Activated naive CD8-positive, alpha-beta T cell treated with anti-CD3 and anti-CD28 coated beads, Interleukin-2, amount 50 U/mL, for 24 hours (primary cell): ENCODE measurements at places on chromosomes 13 and 19.

- no peaks in the 10 kb centered on the region for H3K4me1 ChIP-seq
- no peaks in the 10 kb centered on the region for H3K36me3 ChIP-seq
- no peak overlapping the region for H3K27ac ChIP-seq
- no peak overlapping the region for H3K4me3 ChIP-seq
Observed at GRCh38 chr13:52001120-52001731, 10.0 kb downstream of the ATP7B start.

- peaks cover 8% of the 10 kb centered on the region for H3K27me3 ChIP-seq
- peaks cover 74% of the 10 kb centered on the region for H3K4me1 ChIP-seq
- no peak overlapping the region for H3K27ac ChIP-seq
- H3K36me3 ChIP-seq: peaks cover 30% of the 10 kb centered on the region
- no peak for DNase-seq
Observed at GRCh38 chr19:43759515-43759914, 4.8 kb upstream of the SMG9 start.

- H3K36me3 ChIP-seq: peaks cover 83% of the 10 kb centered on the region
- no peak overlapping the region for H3K27ac ChIP-seq
- H3K27me3 ChIP-seq: no peaks in the 10 kb centered on the region
- no peaks in the 10 kb centered on the region for H3K4me1 ChIP-seq
- H3K4me3 ChIP-seq: no peak overlapping the region
Observed at GRCh38 chr19:11949201-11949600, 15.6 kb upstream of the ZNF763 start.

- no peaks in the 10 kb centered on the region for H3K36me3 ChIP-seq
- DNase-seq: no peak
- peaks cover 2% of the 10 kb centered on the region for H3K27me3 ChIP-seq
- peaks cover 6% of the 10 kb centered on the region for H3K4me1 ChIP-seq
- H3K27ac ChIP-seq: no peak overlapping the region
Observed at GRCh38 chr13:60139272-60139671, 24.5 kb downstream of the DIAPH3 start.

- no peak overlapping the region for H3K27ac ChIP-seq
- H3K4me1 ChIP-seq: peaks cover 16% of the 10 kb centered on the region
- peaks cover 6% of the 10 kb centered on the region for H3K36me3 ChIP-seq
- H3K4me3 ChIP-seq: no peak overlapping the region
Observed at GRCh38 chr19:3575949-3576673, 3.4 kb downstream of the HMG20B start.
